Activated CD8-positive, alpha-beta memory T cell treated with anti-CD3 and anti-CD28 coated beads, Interleukin-2, amount 10 ng/mL, durations not matched to agents 7 days and 5 days (primary cell): ENCODE measurements at places on chromosomes 4 and X. TPM values are rescaled to one million over a fixed set of nuclear protein-coding genes. Genes with fewer than 3 reads are reported as not detected.

DNA sequence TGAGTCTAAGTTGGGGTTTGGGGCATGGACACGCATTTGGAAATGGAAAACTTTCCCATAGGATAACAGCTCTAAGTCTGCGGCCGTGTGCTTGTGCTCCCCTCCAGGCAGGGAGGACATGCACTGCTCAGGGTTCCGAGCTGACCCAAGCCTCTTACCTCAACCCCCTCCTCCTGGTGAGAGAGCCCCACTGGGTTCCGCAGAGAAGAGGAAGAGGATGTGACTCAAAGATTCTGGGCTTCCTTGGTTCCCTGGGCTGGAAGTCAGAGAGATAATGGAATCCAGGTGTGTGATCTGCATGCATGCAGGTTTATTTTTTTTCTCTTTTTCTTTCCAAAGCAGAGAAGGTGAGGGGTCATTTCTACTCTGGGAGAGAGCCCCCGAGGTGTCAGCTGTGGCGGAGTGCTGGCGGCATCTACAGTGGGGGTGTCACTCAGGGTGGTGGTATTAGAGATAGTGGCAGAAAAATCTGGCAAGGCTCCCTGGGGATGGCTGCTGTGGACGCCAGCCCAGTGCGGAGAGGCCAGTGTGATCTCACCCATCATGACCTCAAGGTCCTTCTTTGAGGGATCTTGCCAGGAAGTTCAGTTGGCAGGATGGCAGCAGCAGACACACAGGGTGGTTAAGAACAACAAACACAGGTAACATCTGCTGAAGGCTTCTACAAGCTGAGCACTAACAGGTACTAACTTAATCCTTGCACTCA, 168.7 kb upstream of the HAND2 start:
- no peak for DNase-seq
- no peak overlapping the region for H3K4me3 ChIP-seq
- H3K36me3 ChIP-seq: no peaks in the 10 kb centered on the region
- H3K27ac ChIP-seq: no peak overlapping the region

DNA sequence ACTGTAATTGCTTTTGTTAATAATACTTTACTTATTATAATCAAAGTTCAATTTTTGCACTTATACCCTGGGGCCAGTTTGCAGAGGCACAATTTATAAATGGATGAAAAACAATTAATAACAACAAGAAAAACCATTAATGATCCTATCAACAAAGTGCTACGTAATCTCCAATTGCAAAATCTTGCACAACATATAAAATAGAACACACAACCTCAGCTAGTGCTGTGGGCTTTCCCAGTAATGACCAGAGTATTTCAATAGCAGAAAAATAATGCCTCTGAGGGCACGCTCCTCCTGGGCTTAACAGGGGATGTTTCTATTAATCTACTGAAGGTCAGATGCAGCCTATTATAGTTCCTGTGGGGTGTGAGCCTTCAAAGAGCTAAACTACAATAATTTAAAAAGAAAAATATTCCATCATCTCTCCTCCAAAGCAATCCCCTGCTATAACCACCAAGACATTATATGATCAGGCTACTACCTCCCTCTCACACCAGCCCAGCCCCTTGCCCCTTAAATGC, 508.5 kb upstream of the SLIT2 start:
- no peaks in the 10 kb centered on the region for H3K4me1 ChIP-seq
- no peak overlapping the region for H3K27ac ChIP-seq
- no peak for DNase-seq

DNA sequence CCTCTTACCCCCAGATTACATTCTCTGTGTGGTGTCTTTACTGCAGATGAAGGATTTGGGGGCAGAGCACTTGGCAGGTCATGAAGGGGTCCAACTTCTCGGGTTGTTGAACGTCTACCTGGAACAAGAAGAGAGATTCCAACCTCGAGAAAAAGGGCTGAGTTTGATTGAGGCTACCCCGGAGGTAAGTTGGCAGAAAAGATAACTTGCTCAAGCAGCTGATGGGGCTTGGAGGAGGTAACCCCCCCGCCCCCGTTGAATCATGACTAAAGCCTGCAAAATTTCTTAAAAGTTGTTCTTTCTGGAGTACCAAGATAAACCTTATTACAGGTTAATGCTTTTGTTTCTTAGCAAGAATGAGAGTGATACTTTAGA, 1.5 kb downstream of the CCNG2 start:
- peak overlapping the region; percentile 45 for H3K27ac ChIP-seq
- H3K36me3 ChIP-seq: peaks cover 26% of the 10 kb centered on the region
- H3K27me3 ChIP-seq: no peaks in the 10 kb centered on the region
- peak overlapping the region; percentile 93 for H3K4me3 ChIP-seq
- no peak for DNase-seq

- no peaks in the 10 kb centered on the region for H3K36me3 ChIP-seq
- no peaks in the 10 kb centered on the region for H3K4me1 ChIP-seq
- no peak for DNase-seq
- H3K27ac ChIP-seq: no peak overlapping the region
- H3K4me3 ChIP-seq: no peak overlapping the region
These were observed 140.6 kb upstream of the GPC4 start for GRCh38 chrX:133555782-133556458.

GRCh38 chr4:75683482-75684155, 10.4 kb upstream of the G3BP2 start:
- no peak overlapping the region for H3K4me3 ChIP-seq
- H3K4me1 ChIP-seq: peaks cover 33% of the 10 kb centered on the region
- no peak for DNase-seq
- H3K36me3 ChIP-seq: peaks cover 6% of the 10 kb centered on the region
- no peaks in the 10 kb centered on the region for H3K27me3 ChIP-seq

GRCh38 chr4:41878170-41878969, 56.9 kb upstream of the TMEM33 start:
- DNase-seq: no peak
- no peak overlapping the region for H3K4me3 ChIP-seq
- H3K4me1 ChIP-seq: peaks cover 12% of the 10 kb centered on the region
- H3K27ac ChIP-seq: no peak overlapping the region
- no peaks in the 10 kb centered on the region for H3K36me3 ChIP-seq

EGF gene
- total RNA-seq: not detected

XG gene
- total RNA-seq: not detected

LNX1 gene
- total RNA-seq: not detected

GABRG1 gene
- not detected for total RNA-seq

GCNA gene
- 6.7 TPM for total RNA-seq
